ENCODE measurements at places on chromosomes 2 and 18. TPM values are rescaled to one million over a fixed set of nuclear protein-coding genes. Genes with fewer than 3 reads are reported as not detected.

DNA sequence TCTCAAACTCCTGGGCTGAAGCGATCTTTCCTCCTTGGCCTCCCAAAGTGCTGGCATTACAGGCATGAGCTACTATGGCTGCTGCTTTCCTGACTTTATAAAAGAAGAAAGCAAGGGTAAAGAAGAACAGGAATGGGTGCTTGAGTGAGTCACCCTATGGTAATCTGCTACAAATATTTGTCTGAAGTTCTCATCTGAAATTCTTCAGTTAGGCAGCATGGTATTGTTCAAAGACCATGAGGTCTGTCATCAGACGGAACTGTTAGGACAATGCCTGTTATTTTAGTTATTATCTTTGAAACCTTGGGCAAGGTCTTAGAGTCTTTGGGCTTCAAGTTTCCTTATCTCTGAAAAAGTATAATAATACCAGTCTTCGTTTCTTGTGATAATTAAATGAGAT lies 695.8 kb downstream of the RNF144A start:
- DNase-seq, result no peak

NLRC4 gene
- total RNA-seq, result not detected

TXNDC2 gene
- total RNA-seq, result 0.06 TPM

- no peak for DNase-seq
These were observed 85.7 kb upstream of the RBBP8 start for GRCh38 chr18:22847392-22847791.

KLHL41 gene
- total RNA-seq, result not detected

- DNase-seq, result no peak
These were observed 426.1 kb downstream of the PARD3B start for GRCh38 chr2:204971206-204971907.

Measured in G401 (cell line).